ENCODE measurements at places on chromosomes 16 and 17.

DNA sequence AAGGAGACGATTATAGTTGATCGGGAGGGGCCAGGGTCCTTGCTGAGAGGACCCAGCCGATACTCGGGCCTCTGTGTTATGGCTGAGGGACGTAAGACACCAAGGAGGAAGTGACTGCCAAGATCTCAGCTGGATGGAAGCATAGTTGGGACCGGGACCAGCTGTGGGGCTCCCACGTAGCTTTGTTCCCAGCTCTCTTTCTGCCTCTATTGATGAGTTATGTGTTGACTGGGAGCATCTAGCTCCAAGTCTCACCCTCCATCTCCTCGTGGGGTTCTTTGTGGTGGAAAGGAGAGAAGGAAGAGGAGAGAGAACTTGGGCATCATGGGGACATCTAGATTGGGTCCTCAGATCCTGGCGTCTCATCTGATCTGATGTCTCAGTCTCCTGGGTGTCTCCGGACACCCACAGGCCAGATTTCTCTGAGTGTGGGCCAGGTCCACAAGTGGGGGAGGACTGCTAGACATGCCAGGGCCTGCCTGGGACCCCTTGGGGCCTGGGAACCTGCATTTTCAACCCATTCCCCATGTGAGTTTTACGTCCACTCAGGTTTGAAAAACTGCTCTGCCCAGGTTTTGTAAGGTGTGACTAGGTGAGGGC, 1.0 kb downstream of the MGRN1 start:
- no peak for DNase-seq

GRCh38 chr17:82301916-82302567, 15.4 kb downstream of the CD7 start:
- DNase-seq: no peak

DNA sequence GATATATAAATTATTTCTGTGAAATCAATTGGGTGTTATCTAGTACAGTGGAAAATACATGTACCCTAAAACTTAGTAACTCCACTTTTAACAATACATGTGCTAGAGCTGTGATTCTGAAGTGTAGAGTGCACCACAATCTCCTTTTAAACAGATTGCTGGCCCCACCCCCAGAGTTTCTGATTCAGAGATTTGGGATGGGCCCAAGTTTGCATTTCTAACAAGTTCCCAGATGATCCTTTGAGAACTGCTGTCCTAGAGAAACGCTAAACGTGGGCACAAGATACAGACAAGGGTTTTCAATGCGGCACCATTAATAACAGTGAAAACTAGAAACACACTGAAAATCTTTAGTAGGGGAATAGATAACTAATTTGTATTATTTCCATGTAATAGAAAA, 49.2 kb downstream of the NXPH3 start:
- DNase-seq: no peak

DNA sequence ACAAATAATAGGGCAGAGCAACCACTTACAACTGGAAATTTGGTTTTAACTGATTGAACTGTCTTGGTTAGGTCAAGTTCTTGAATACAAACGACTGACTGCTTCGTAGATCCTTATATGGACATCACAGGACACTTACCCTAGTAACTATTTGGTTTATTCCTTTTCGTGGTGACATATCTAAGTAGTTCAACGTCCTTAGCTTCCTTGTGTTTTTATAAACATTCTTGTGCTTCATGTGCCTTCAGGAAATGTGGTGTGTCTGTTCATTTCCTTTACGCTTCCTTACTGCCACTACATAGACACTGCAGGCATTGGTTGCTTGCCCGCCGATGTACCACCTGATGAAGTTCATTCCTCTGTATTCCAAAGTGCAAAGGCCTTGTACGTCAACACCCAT, 59.3 kb downstream of the USP10 start:
- no peak for DNase-seq

GRCh38 chr16:75761108-75761507, 34.8 kb upstream of the CPHXL start:
- no peak for DNase-seq

DNA sequence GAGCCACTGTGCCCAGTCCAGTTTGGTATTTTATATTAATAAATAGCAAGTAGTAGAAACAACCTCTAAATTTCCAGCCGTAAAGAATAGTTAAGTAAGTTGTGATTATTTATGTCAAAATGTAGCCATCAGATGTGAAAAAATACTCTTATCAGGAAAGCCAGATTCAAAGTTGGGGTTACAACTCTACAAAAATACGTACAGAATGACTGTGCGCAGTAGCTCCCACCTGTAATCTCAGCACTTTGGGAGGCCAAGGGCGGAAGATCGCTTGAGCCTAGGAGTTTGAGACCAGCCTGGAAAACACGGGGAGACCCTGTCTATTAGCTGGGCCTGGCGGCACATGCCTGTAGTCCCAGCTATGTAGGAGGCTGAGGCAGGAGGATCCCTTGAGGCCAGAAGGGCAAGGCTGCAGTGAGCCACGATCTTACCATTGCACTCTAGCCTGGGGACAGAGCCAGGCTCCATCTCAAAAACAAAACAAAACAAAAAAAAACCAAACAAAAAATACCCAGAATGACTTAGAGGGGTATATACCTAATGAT, 1.7 kb downstream of the PDP2 start:
- DNase-seq: no peak

- DNase-seq: no peak
These were observed 6.8 kb downstream of the MAPK8IP3 start for GRCh38 chr16:1712791-1713261.

DNA sequence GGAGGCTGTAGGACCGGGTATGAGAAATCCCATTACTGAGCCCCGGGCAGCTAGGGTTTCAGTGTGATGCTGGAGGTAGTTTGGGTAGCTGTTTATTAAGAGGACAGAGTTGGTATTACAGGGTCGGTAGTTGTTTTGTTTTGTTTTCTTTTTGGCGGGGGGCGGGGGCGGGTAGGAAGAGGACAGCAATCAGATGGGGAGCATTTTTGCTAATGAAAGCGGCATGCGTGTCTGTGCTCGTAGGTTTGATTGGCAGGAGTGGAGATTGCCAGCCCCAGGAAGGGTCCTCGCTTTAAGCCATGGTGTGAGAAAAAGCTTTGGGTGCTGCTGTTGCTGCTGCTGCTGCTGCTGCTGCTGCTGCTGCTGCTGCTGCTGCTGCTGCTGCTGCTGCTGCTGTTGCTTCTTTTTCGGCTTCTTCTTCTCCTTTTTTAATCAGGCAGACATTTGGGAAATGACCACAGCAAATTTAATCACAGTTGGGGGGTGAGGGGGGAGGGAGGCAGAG, 498.5 kb upstream of the ZFHX3 start:
- DNase-seq: no peak

DNA sequence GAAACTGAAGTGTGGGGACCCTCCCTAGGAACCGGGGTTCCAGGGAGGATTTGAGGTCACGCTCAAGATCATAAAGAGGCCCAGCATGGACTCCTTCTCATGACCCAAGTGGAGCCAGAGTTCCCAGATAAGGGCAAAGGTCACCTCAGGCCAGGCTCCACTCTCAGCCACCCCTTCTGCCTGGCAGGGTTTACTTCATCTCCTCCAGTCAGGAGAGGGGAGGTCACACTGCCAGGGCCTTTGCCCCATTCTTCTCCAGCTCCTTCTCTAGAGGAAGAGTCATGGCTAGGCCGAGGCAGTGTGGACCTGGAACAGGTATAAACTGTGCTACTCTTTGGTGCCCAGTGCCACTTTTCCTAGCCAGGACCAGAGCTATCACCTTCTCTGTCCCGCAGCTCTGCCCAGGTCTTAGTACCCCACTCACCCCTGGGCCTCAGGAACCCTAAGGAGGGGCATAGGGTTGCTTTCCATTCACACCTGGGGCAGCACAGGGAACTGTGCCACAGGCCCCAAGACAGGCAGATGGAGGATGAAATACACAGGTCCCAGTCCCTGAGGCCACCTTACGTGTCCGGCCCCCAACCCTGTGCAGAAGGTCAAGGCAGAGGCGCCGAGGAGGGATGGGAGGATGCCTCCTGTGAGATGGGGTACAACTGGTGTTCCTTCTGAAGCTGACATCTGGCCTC, 879 bp upstream of the ACSF2 start:
- no peak for DNase-seq

DNA sequence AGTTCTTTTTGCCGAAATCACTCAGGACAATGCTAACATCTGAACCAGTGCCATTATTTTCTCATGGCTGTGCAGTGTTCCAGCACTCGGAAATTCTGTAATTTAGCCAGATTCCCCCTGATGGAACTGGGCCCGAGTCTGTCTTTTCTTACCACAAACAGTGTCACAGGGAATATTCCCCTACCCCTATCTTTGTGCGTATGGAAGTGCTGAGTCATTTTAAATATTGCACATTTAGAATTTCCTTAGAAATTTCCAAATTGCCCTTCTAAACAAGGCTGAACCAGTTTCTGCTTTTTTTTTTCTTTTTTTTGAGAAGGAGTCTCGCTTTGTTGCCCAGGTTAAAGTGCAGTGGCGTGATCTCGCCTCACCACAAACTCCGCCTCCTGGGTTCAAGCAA, 88.0 kb upstream of the CREBBP start:
- DNase-seq: no peak

DNA sequence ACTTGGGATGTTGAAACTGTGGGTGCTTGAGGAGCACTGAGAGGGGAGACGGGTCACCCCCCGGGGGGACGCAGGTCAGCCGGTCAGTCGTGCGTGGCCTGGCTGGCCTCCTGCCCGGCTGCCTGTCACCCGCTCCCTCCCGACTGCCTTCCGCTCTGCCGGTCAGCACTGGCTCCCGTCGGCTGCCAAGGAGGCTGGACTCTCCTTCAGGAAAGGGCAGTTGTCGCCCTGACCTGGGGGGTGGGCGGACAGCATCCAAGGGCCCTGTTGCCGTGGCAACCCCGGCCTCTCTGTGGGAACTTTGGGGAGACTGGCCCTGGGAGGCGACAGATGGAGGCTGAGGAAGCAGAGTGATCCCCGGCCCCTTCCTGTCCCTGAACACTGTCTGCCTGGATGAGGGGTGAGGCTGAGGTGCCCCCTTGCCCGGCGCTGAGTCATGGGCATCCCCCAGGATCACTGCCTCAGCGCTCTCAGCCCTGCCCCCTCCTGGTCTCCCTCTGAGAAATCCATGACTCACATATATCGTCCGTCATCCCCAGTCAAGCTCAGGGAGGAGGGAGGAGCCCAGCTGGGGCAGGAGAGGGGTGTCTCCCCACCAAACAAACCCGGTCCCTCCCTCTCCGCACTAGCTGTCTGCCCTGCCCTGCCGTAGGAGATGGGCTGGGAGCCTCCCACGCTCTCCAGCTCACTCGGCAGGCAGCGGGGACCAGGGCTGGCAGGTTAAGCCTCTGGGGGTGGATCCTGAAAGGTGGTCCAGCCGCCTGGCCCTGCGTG, at the start of gene ADGRG1:
ADGRG1 (plus strand) TSS at position 623 of the 774 bp plus-strand sequence. CDS start 21,658 bp downstream, outside the sequence.
- DNase-seq: peak; percentile 15
